ENCODE measurements at places on chromosomes 1 and 21.

DNA sequence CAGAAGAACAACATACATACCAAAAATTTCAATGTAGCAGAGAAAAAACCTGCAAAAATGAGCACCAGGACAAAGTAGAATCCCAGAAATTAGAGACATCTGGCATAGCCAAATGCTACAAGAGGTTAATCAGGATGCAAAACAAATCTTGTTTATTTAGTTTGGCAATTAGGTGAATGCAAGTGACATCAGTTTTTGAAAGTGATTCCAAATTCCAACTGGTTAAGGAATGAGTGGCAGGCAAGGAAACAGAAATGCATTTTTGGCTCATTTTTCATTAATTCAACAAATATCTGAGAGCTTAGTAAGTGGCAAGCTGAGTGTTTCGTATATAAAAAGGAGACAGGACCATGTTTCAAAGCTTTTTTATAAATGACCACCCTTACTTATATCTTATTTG lies 21.3 kb downstream of the SCAF4 start:
- DNase-seq = no peak

GRCh38 chr1:65056234-65056633 lies 89.9 kb upstream of the JAK1 start:
- no peak for DNase-seq

DNA sequence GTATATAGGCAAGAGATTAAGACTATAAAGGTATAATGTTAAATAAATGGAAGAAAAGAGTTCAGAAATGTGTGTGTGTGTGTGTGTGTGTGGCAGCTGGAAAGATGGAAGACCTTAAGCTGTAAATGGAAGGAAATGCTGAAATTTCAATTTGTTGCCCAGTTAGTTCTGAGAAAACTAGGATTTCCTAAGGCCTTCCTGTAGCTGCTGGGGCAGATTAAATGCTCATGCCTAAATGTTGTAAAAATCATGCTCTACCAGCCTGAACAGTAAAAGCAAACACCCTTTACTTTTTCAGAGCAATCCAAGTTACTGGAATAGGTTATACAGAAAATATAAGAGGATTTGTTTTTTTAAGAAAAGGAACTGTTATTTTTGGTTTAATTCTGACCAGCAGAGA lies 8.3 kb downstream of the ADCY10 start:
- DNase-seq = no peak

DNA sequence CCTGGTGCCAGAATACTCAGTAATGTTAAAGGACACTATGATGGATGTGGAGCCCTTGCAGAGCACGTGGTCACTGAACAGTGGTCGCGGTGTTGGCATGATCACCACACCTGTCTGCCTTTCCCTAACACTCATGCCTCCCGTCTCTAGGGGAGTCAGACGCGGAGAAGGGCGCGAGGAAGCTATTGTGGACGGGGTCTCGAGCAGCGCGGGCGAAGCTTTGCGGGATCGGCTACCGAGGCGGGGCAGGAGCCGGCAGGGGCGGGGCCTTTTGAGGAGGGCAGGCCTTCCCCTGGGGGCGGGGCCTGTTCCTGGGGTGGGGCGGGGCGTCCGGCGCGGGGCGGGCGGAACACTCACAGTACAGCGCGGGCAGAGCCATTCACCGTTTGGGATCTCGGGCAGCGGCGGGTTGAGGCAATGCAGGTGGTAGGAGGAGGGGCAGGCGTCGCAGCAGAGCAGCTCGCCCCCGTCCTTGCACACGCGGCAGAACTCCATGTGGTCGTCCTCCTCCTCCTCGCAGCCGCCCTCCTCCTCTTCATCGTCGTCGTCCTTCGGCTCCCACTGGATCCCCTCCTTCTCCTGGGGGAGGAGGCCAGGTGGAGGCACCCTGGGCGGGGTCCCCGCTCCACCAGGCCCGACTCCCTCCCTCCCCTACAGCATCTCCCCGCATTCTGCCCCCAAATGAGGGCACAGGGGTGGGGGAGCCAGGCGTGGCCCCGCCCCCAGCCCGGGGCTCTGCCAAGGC lies 31.5 kb downstream of the CHD5 start:
- DNase-seq = no peak

GRCh38 chr21:44019568-44019958 lies 7.5 kb downstream of the TRAPPC10 start:
- DNase-seq = no peak

Measured in breast epithelium (tissue), 4 donors.